Retinal pigment epithelial cell (primary cell): ENCODE measurements at places on chromosomes 3 and 15.

DNA sequence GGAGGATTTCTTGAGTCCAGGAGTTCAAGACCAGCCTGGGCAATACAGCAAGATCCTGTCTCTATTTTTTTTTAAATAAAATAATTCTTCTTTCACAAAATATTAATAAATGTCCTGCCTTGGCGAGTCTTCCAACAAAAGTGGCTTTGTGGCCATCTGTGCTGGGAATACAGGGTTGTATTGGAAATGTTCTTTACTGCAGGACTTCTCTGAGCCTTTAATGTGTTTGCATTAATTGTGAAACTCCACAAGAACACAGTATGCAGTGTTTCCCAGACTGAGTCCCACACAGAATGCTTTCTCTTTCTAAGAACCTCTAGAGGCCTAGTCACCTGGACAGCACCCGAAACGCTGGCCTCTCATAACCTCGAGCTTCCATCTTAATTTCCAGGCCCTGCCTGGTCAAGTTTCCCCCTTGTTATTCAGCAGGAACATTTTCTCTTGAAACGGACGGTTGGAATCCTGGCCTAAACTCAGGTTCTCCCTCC, 85.4 kb upstream of the ARRDC4 start:
- DNase-seq: no peak

GRCh38 chr15:25731411-25731810, 131.7 kb downstream of the ATP10A start:
- no peak for DNase-seq

- DNase-seq: no peak
Observed at GRCh38 chr3:196528639-196529233, 13.6 kb upstream of the SMCO1 start.

GRCh38 chr3:152205097-152205593, 63.6 kb upstream of the MBNL1 start:
- DNase-seq: no peak

GRCh38 chr15:88637841-88638625, 783 bp upstream of the ISG20 start:
- DNase-seq: no peak

- DNase-seq: no peak
Observed at GRCh38 chr15:54564166-54564565, 585.9 kb downstream of the UNC13C start.

DNA sequence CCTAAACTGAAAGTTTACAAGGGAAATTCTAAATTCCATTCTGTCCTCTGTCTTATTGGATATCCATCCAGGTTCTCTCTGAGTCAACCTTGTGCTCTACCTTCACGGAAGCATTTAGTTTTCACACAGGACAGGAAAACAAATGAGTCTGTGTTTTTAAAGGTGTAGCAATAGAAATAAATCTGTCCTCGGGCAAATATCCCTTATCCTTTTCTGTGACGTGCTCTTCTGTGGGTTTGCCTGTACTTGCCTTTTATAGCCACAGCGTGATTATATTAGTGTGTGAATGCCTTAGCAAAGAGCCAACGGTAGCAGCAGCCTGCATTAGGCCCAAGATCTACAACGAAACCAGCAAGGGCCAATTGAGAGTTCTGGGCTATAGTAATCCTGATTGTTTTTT, 127.2 kb upstream of the PLSCR5 start:
- no peak for DNase-seq

DNA sequence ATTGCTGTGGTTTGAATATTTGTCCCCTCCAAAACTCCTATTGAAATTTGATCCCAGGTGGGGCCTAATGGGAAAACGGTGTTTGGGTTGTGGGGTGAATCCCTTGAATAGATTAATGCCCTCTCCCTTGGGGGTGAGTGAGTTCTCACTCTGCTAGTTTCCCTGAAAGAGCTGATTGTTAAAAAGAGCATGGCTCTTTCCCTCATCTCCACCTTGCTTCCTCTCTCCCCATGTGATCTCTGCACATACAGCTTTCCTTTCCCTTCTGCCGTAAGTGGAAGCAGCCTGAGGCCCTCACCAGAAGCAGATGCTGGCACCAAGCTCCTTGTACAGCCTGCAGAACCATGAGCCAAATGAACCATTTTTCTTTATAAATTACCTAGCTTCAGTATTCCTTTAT, 394.9 kb upstream of the WNT5A start:
- no peak for DNase-seq

- no peak for DNase-seq
Observed at GRCh38 chr3:182690172-182690571, 103.1 kb upstream of the ATP11B start.

GRCh38 chr3:11434563-11435096, 162.4 kb downstream of the ATG7 start:
- no peak for DNase-seq

DNA sequence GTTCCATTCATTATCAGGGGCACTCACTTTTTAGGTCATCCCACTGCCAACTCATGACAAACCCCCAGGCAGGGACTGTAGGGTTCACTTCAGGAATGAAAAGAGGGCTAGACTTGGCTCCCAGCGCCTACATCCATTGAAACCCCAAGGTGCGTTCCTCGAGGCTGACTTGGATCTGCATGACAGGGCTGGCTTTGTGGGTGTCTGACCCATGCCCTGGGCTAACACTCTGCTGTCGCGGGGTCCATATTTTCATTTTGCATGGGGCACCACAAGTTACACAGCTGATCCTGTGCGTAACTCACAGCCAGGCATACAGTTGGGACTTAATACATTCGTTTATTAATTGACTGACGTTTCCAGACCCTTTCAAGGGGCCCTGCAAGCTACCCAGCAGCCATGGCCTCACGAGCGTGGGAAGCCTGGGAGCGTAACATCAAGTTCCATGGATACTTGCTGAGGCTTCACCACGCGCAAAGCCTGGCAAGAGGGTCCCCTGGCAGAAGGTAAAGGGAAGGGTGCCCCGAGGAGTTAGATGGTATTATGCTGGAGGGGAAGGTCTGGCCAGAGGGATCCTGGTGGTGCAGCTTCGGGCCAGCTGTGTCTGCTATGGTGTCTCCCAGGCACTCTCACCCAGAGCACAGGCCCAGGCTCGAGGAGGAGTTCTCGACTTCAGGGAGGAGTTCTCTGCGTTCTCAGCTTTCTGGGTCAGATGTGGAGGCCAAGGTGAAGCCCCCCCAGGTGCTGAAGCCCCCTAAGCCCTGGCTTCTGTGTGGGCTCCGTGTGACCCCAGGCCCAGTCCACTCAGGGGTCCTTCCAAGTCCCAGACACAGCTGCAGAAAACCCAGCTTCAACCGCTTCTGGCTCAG, 85.4 kb downstream of the ADAMTS17 start:
- no peak for DNase-seq

DNA sequence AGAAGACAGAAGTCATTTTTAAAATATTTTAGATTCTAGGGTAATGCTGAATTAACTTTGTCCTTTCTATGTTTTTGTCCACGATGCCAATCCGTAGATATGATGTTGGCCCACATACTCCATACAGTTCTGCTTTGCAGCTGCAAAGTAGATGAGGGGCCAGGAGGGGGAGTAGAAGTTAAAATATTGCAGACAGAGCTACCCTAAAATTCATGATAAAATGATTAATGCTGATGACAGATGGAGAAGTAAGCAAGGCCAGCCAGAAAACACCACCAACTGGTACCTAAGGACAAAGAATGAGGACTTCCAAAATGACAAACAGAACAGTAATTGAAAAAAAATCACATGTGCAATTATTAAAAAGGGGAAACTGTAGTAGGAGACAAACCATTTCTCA, 756.6 kb upstream of the ARPP21 start:
- no peak for DNase-seq

DNA sequence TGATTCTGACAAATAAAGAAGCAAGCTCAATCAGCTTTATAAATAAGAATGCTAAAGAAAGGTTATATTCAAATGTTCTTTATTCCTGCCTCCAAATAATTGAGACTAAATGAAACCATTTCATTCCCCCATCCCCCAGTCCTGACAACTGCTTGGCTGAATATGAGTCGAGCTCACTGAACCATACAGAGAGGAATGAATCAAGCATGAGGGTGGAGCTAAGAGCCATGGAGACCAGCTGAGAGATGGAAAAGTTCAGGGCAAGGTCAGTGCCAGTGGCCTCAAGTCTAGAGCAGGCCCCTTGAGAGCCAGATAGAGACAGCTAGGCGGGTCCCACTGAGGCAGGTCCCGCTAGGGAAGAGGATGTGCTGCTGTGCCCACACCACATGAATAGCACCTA, 188.7 kb upstream of the EIF1B start:
- peak; percentile 69 for DNase-seq

GRCh38 chr3:9473496-9474065, 76.2 kb downstream of the SETD5 start:
- no peak for DNase-seq

- DNase-seq: no peak
Observed at GRCh38 chr3:81713031-81713430, 48.4 kb downstream of the GBE1 start.

- DNase-seq: no peak
Observed at GRCh38 chr3:23953523-23953922, 8.4 kb downstream of the NR1D2 start.

GRCh38 chr15:80931191-80931590, 58.4 kb downstream of the MESD start:
- DNase-seq: peak; percentile 76

- DNase-seq: no peak
Observed at GRCh38 chr3:148510561-148510960, 187.1 kb upstream of the AGTR1 start.

DNA sequence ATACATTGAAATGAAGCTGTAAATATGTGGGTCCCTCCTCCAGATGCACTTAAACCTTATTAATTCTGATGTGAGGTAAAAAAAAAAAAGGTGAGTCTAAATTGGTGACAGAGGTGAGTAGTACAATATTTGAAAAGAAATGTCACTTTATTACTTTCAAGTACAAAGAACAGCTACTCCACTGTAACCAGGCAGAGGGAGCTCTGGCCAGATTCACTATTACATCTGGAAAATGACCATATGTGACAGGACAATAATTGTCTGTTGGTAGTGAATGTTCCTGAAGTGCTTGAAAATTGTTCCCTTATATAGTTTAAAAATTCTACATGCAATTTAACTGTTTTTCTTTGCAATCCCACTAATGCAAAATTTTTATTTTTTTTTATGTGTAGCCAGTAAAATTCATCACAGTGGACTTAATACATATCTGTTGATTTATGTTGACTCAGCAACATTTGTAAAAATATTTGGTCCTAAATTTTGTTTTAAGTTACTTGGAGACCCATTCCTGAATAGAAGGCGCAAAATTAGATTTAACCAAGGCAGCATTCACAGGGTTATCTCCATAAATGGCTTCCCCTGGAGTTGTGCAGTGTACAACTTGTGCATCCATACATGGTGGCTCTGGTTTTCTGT, 231.9 kb upstream of the TBC1D5 start:
- no peak for DNase-seq

DNA sequence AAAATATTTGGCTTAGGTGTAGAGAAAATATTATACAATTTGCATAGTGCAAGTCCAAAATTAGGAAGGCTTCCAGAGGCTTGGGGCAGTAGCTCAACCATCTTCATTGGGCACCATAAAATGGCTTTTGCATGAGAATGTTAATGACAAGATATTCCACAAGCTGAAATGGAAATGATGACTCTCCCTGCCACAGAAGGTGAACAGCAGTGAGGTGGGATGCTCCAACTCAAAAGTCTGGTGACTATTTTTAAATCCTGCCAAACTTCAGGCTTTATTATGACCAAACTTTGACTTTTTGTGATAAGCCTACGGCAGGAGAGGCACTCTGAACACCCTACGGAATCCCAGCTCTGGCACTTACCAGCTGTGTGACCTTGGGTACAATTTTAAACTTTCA, 37.6 kb downstream of the ARHGEF3 start:
- DNase-seq: no peak

DNA sequence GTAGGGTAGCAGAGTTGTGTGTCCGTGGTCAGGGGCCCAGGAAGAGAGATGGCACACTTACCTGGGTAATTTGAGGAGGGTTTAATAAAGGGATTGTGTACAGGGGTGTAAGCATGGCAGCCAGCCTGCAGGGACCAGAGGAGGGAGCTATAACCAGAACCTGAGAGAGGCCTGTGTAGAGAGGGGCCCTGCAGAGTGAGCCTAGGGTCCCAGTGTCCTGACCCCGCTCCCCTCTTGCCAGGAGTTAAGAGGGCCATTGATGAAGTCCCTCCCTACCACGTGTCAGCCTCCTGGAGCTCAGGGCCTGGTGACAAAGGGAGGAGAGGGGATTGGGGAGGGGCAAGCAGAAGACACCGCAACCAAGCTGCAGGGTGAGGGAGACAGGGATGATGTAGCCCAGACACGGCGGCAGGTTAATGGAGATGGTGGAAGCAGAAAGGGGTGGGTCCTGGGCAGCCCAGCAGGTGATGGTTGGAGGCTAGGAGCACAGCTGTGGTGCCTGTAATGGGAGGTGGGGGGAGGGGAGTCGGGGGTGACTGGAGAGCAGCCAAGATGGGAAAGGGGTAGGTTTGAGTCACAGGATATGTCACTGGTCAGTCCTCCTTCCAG, 165.4 kb upstream of the TOPAZ1 start:
- DNase-seq: no peak

DNA sequence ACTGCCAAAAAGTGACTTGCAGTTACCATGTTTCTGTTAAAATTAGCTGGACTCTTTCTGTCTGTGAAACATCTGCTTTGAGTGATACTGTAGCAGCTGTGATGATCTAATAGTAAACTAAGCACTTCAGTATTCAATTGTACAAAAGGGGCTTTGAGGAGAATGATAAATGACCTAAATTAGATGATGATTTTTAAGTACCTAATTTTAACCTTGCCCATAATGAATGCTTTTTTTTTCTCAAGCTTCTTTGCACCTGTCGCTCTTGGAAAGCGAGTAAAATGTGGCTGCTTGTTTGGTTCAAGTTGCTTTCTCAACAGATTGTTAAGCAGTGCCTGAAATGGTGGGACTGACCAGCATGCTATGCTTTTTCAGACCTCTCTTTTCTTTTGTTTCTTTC, 752.3 kb downstream of the EPHA3 start:
- DNase-seq: no peak

DNA sequence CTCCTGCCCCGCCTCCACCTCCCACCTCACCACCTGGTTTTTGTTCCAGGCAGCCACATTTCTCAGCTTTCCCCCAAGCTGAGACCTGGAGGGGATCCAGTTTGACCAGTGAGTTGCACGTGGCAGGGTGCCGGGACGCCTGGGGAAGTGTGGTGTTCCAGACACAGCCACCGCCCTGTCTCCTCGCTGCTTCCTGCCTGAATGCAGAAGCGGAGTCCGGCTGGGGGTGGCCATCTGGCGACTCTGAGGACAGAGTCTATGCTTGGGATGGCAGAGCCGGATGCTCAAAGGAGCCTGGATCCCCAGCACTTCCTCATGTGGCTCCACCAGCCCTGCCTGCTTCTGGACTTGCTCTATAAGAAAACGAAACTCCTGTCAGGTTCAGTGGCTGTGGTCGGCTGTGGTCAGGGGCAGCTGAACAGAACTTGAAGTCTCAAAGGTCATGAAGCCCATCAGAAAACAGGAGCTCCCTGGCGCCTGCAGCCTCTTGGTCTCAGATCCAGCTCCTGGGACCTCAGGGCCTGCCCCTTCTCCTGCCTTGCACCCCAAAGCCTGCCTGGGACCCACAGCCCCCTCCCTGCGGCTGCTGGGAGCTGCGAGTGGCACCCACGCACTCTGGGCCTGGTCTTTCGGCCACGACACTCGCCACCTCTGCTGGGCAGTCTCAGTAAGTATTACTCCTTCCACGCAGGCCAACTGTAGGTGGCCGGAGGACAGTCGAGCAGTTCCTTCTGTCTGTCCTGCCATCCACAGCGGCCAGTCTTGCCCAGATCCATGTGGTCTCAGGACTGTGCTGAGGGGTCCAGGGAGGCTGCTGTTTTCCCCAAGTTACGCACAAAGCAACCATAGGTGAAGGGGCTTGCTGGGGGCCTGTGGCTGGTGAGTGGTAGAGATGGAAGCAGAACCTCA, 112.8 kb upstream of the MEF2A start:
- no peak for DNase-seq

- no peak for DNase-seq
Observed at GRCh38 chr3:9402410-9403228, 5.2 kb downstream of the SETD5 start.
